Activated T-helper 17 cell treated with anti-CD3 and anti-CD28 coated beads, Interleukin-2, amount 50 U/mL, for 72 hours (primary cell): ENCODE measurements at places on chromosomes 13 and 19. TPM values are rescaled to one million over a fixed set of nuclear protein-coding genes. Genes with fewer than 3 reads are reported as not detected.

GRCh38 chr13:28251466-28251865, 113.1 kb downstream of the PAN3 start:
- ATAC-seq, result no peak

SLC10A2 gene
- total RNA-seq, result not detected

GRCh38 chr13:29020314-29020713, 200.2 kb downstream of the MTUS2 start:
- ATAC-seq, result no peak

GRCh38 chr19:57171551-57172081, 4.3 kb upstream of the DUXA start:
- peak; percentile 74 for ATAC-seq

OR1M1 gene
- not detected for total RNA-seq

GRCh38 chr13:78759704-78760103, 100.7 kb upstream of the OBI1 start:
- ATAC-seq, result no peak

LRRC63 gene
- total RNA-seq, result 1.0 TPM

UCHL3 gene
- total RNA-seq, result 61.2 TPM

GRCh38 chr19:38402623-38402966, 298 bp upstream of the FAM98C start:
- no peak for ATAC-seq

ODAD3 gene
- total RNA-seq, result 0.15 TPM
